ENCODE measurements at places on chromosomes 1 and 21.

DNA sequence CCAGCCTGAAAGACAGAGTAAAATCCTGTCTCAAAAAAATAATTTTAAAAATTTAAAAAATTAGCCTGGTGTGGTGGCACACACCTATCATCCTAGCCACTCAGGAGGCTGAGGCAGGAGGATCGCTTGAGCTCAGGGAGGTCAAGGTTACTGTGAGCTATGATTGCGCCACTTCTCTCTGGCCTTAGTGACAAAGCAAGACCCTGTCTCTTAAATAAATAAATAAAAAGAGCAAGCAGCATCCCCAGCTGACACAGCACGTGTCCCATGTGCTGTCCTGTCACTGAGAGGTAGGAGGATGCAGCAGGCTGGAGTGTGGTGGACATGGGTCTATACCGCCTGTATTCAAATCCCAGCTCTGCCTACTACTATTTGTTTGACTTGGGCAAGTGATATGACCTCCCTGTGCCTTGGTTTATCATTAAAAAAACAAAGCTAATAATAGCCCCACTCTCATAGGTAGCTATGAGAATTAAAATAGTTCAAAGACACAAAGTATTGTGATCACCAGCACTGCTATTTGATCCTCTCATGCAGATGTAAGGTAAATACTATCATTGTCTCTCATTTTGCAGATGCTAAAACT lies 22.2 kb upstream of the ECE1 start:
- no peaks in the 10 kb centered on the region for H3K36me3 ChIP-seq
- no peak for DNase-seq
- H3K27ac ChIP-seq: no peak overlapping the region
- H3K4me1 ChIP-seq: peaks cover 51% of the 10 kb centered on the region
- H3K27me3 ChIP-seq: no peaks in the 10 kb centered on the region

GRCh38 chr1:21564521-21565095 lies 55.4 kb downstream of the ALPL start:
- H3K4me3 ChIP-seq: no peak overlapping the region
- DNase-seq: no peak
- H3K36me3 ChIP-seq: no peaks in the 10 kb centered on the region
- H3K27me3 ChIP-seq: no peaks in the 10 kb centered on the region
- no peak overlapping the region for H3K27ac ChIP-seq

- H3K36me3 ChIP-seq: no peaks in the 10 kb centered on the region
- H3K4me1 ChIP-seq: peaks cover 35% of the 10 kb centered on the region
- peak within 1 kb of the TSS; percentile 92 for H3K4me3 ChIP-seq
- H3K27ac ChIP-seq: peak within 1 kb of the TSS; percentile 95
- no peaks in the 10 kb centered on the region for H3K27me3 ChIP-seq
- peak; percentile 97 for DNase-seq
Measured at GRCh38 chr1:44674113-44675000, at the start of the genes ARMH1 and TMEM53. Gene ARMH1, plus strand, starts transcription at chr1:44674714. Its CDS starts 14,984 bp downstream, at chr1:44689698. Gene TMEM53, minus strand, starts transcription at chr1:44674481. Its CDS starts 90 bp downstream, at chr1:44674391.

DNA sequence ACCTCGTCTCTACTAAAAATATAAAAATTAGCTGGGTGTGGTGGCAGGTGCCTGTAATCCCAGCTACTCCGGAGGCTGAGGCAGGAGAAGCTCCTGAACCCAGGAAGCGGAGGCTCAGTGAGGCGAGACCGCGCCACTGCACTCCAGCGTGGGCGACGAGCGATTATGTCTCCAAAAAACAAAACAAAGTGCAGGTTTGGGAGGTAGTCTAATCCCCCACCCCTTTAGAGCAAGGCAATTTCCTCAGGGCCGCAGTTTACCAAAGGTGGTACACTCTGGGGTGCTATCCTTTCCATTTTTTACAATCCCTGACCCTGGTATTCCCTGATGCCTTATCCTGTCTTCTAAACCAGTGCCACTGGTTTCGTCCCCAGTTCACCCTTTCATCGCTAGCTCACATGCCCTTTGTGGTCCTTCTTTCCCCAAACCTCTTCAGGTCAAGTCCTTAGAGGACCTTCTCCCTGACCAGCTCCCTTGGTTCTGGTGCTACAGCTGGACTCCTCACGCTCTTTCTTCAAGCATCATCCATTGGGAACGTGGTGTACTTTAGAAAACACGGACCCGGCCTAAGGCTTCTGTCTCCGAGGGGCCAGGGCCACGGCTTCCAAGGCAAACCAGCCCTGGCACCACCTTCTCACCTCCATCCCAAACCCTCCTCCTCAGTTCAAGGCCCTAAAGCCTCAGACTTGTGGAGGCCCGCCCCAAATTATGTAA lies 873 bp downstream of the IFT25 start:
- peaks cover 47% of the 10 kb centered on the region for H3K4me1 ChIP-seq
- H3K36me3 ChIP-seq: peaks cover 11% of the 10 kb centered on the region
- no peak for DNase-seq
- peak overlapping the region; percentile 95 for H3K4me3 ChIP-seq

DNA sequence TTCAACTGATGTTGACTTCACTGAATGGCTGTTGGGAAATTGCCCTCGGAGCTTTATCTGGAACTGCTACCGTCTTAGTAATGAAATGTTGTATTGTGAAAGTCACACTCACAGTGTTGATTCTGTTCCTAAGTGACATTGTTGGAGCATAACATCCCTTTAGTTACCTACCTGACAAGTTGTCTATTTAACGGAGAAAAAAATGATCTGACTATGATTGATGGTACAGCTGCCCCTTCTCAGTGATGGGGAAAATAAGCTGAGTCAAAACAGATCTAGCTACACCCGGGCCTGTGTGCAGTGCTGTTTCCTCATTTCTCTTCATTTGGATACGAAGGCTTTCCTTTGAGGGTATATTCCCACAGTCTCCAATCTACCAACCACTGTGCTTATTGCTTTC lies 472.3 kb upstream of the BRINP3 start:
- no peaks in the 10 kb centered on the region for H3K27me3 ChIP-seq
- DNase-seq: no peak
- H3K4me1 ChIP-seq: no peaks in the 10 kb centered on the region
- no peak overlapping the region for H3K27ac ChIP-seq
- no peaks in the 10 kb centered on the region for H3K36me3 ChIP-seq

GRCh38 chr1:109475261-109475660 lies 8.4 kb upstream of the ATXN7L2 start:
- DNase-seq: peak; percentile 39
- H3K27me3 ChIP-seq: peaks cover 83% of the 10 kb centered on the region
- no peaks in the 10 kb centered on the region for H3K4me1 ChIP-seq
- no peaks in the 10 kb centered on the region for H3K36me3 ChIP-seq
- H3K4me3 ChIP-seq: no peak overlapping the region
- no peak overlapping the region for H3K27ac ChIP-seq

DNA sequence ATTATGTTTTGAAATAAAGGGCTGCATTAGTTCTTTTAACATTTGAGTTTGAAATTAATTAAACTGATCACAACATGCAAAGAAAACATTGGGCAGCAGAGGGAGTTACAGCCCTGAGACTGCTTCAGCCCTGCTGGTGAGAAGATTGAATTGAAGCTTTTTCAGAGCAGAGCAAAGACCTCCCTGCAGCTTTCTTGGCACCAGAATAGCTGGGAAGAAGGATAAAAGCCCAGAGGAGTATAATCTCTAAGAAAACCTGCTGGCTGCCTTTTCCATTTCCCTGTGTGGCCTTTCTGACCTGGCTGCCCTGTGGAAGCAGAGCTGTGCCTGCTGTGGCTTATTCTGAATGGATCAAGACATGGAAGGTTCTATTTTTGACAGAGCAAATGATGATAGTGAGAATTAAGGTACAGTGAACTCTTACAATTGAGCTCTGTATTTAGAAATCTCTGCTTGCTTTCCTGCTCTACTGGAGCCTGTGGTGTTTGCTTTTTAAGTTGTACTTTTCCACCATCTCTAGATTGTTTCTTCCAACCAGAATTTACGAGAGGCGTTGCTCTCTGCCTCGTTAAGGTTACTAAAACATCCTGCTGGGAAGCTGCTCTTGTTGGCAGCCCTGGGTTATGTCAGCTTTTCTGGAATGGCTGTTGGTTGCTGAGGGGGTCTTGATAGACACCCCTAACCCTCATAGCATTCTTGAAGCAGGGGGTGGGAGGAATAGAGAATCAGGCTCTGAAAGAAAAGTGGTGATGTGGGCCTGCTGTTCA lies 9.9 kb downstream of the SNRPE start:
- no peaks in the 10 kb centered on the region for H3K27me3 ChIP-seq
- H3K4me3 ChIP-seq: no peak overlapping the region
- peaks cover 9% of the 10 kb centered on the region for H3K36me3 ChIP-seq

DNA sequence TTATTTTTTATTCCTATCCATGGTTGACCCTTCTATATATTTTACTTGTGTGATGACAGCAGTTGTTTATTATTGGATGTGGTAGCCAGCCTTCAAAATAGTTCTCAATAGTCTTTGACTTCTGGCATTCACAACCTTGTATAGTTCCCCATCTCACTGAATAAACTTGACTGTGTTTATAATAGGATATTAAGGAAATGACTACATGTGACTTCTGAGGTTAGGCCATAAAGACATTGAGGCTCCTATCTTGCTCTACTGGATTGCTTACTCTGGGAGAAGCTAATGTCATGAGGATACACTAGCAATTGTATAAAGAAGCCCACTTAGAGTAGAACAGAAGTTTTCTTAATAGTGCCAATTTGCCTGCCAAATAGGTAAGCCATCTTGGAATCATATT lies 231.8 kb downstream of the NEGR1 start:
- no peak overlapping the region for H3K27ac ChIP-seq
- no peaks in the 10 kb centered on the region for H3K27me3 ChIP-seq
- no peak for DNase-seq
- H3K4me1 ChIP-seq: no peaks in the 10 kb centered on the region

DNA sequence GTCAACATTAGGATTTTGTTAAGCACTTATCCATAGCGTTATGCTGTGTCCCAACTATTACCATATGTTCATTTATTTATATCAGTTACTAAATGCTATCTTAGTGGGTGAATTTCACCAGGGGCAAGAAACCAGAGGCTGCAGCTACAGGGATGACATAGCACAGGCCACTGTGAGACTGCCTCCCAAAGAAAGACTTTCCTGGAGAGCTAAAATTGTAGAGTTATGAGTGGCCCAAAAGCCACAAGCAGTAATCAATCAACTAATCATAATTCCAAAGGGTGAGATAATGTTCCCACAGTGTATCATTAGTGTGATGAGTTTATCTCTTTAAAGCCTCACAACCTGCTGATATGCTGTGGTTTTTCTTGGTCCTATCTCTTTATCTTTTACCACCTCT lies 3.8 kb upstream of the TGFB2 start:
- H3K4me1 ChIP-seq: peaks cover 38% of the 10 kb centered on the region
- no peaks in the 10 kb centered on the region for H3K36me3 ChIP-seq
- no peak for DNase-seq
- no peak overlapping the region for H3K27ac ChIP-seq

DNA sequence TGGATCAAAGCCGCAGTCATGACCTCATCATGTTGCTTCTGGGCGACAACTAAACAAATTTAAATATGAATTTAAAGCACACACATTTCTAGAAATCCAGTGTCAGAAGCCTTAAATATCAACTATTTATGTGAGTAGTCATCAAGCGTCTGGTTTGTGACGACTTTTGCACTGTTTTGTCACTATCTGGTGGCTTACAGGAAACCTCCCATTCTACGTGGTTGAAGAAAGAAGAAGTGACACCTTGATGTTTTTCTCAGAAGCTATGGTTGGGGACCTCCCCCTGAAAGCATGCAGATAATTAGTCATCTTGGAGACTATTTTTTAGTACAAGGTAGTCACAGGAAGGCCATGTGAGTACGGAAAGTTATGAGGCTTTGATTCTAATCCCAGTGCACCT lies 58.5 kb downstream of the TENT5C start:
- H3K27ac ChIP-seq: no peak overlapping the region
- H3K27me3 ChIP-seq: no peaks in the 10 kb centered on the region
- H3K36me3 ChIP-seq: no peaks in the 10 kb centered on the region
- H3K4me3 ChIP-seq: no peak overlapping the region
- no peaks in the 10 kb centered on the region for H3K4me1 ChIP-seq

DNA sequence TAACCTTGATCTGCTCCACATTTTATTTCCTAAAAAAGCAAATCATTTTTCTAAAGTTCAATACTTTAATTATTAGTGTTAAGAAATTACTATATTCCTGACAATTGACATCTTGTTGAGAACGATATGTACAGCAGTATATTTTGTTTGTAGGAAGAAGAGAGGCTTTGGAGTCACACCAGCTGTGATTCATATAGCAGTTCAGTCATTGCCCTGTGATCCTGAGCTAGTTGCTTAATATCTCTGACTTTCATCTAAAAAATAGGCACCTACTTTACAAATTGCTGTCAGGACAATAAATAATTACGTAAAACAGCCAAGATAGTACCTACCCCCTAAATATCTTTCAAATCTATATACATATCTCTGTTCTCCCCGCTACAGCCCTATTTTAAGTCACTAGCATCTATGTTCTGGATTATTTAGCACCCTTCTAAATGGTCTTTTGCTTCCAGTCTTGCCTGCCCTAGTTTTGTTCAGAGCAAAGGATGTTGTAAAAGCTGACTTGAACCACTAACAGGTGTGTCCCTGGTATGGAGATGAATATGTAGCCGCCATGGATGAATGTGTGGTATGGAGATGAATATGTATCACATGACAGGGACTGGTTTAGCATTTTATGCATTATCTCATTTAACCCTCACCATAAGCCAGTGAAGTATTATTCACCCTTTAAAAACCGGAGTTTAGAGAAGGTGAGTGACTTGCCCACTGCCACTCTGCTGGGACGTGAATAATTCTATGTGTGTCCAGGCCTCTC lies 42.2 kb downstream of the RNF220 start:
- DNase-seq: no peak
- H3K36me3 ChIP-seq: no peaks in the 10 kb centered on the region
- no peaks in the 10 kb centered on the region for H3K4me1 ChIP-seq
- no peak overlapping the region for H3K4me3 ChIP-seq
- H3K27me3 ChIP-seq: peaks cover 36% of the 10 kb centered on the region

- peaks cover 3% of the 10 kb centered on the region for H3K27me3 ChIP-seq
- DNase-seq: no peak
- H3K4me1 ChIP-seq: no peaks in the 10 kb centered on the region
- H3K27ac ChIP-seq: no peak overlapping the region
- H3K36me3 ChIP-seq: no peaks in the 10 kb centered on the region
Measured at GRCh38 chr1:68585351-68585750, 88.5 kb upstream of the DEPDC1 start.

- peaks cover 4% of the 10 kb centered on the region for H3K36me3 ChIP-seq
- no peak for DNase-seq
- H3K27ac ChIP-seq: peak within 1 kb of the TSS; percentile 93
Measured at GRCh38 chr21:42513151-42513984, at the start of gene SLC37A1. Gene SLC37A1, plus strand, starts transcription at chr21:42513852. Its CDS starts 4,603 bp downstream, at chr21:42518455.

DNA sequence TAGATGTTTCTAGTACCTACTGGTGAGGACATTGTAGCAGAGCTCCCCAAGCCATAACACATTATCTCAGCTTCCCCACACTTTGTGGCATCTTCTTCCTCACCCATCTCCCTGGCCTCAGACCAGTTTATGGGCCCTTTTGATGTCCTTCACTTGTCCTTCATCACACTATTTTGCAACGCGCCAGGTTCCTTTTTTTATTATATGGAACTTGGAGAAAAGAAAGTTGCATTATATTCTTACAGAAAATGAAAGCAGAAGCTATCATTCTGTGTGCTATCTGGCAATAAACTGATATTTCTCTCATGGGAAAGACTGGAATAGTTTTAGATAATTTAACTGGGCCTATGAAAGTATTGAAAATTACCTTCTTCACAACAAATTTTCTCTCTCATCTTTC lies 196.9 kb upstream of the ETV3 start:
- no peak for DNase-seq
- no peaks in the 10 kb centered on the region for H3K27me3 ChIP-seq
- H3K4me1 ChIP-seq: no peaks in the 10 kb centered on the region
- H3K36me3 ChIP-seq: no peaks in the 10 kb centered on the region
- H3K27ac ChIP-seq: no peak overlapping the region
- no peak overlapping the region for H3K4me3 ChIP-seq

Data from type B pancreatic cell (in vitro differentiated cells).